ENCODE measurements at places on chromosomes 5 and 9.
A peak's percentile ranks its signal among the peaks of the same experiment; 100 is the strongest.

DNA sequence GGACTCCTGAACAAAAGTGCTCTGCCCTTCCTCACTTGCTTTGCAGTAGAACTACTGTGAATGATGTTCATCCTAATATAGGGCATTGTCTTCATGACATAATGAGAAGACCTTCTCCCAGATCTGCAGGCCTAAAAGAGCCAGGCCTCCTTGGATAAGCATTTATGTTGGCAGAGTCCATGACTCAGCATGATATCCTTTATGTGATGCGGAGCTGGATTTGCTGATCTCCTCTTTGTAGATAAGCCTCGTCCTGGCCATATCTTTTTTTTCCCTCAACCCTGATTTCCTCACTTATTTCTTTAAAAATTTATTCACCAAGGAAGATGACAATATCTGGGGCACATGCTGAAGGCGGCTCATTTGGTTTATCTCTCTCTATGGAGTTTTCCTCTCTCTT is 62.4 kb upstream of the TAS2R1 start:
- no peak for DNase-seq

GRCh38 chr5:137221943-137222342 is 277.2 kb downstream of the SPOCK1 start:
- no peak for DNase-seq

DNA sequence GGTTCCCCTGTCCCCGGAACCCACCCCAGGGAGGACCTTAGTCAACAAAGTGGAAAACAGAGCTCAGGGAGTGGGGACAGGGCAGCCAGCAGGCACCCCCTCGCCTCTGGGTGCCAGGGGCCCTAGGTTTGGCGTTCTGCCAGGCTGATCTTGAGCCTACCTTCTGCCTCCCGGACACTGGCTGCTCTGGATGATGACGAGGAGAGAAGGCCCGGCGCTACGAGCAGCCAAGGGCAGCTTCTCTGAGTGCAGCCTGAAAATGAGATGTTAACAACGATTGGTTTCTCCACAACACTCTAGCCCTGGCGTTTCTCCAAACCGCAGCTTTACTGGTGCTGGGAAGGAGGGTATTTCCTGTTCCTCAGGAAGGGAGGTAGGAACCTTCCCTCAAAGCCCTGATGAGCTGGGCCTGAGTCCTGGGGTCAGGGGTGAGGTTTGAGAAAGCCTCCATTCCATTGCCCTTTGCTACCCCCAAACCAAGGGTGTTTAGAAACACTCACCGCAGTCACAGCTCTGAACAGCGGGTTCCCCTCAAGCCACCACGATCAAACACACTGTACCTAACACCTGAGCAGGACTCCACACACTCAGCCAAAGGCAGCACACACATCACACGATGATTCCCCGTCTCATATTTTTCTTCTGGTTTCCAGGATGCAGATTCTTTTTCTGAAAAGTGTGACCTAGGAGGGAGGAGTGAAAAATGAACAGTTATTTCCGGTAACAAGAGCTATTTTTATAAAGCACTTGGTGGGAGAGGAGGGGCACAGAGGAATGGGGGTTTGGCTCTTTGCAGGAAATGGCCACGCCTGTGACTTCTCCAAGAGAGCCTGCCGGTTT is at the start of gene STING1:
TSS of gene STING1 (minus strand) at position 709 of the 840 bp plus-strand sequence. CDS start 1,054 bp downstream, outside the sequence.
- DNase-seq: peak; percentile 53

DNA sequence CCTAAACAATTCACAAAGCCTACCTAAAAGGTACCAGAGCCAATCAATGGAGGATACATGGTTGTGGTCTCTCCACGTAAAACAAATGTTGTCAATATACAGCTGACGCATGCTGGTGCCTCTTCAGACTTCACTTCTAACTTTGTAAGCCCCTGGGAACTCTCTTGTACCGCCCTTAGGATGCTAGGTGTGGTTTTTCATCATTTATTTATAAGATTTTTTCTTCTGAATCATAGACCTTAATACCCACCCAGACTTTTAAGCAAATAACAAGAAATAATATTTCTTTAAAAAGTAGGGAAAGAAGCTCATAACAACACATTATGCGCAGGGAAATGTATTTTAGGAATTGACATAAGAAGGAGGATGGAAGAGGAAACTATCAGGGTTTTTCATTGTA is 33.0 kb downstream of the SSBP2 start:
- no peak for DNase-seq

GRCh38 chr5:39399135-39400036 is 25.4 kb downstream of the DAB2 start:
- DNase-seq: no peak

GRCh38 chr5:17402289-17403121 is 95.5 kb upstream of the TAF11L2 start:
- no peak for DNase-seq

DNA sequence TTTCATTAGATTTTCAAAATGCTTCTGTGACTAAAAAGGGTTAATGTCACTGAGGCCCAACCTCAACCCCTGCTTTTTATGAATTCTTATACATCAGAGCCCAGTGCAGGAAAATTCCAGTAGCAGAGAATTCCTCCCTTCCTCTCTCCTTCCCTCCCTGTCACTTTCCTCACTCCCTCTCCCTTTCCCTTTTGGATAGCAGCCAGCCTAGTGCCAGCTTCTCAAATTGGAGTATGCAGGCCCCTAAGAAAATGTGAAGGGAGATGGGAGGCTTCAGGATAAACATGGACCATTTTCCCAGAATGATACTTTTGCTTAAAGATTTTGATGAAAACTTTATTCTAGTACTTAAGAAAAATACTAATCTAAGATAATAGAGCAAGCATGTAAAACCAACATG is 507.4 kb downstream of the KDM4C start:
- DNase-seq: no peak

GRCh38 chr9:131405858-131406537 is 12.1 kb downstream of the PRRC2B start:
- no peak for DNase-seq

GRCh38 chr9:32725066-32725860 is 58.1 kb upstream of the TMEM215 start:
- DNase-seq: no peak

GRCh38 chr5:154944716-154945115 is 3.8 kb downstream of the MRPL22 start:
- DNase-seq: no peak

GRCh38 chr5:90843443-90843842 is 284.8 kb downstream of the ADGRV1 start:
- DNase-seq: no peak

DNA sequence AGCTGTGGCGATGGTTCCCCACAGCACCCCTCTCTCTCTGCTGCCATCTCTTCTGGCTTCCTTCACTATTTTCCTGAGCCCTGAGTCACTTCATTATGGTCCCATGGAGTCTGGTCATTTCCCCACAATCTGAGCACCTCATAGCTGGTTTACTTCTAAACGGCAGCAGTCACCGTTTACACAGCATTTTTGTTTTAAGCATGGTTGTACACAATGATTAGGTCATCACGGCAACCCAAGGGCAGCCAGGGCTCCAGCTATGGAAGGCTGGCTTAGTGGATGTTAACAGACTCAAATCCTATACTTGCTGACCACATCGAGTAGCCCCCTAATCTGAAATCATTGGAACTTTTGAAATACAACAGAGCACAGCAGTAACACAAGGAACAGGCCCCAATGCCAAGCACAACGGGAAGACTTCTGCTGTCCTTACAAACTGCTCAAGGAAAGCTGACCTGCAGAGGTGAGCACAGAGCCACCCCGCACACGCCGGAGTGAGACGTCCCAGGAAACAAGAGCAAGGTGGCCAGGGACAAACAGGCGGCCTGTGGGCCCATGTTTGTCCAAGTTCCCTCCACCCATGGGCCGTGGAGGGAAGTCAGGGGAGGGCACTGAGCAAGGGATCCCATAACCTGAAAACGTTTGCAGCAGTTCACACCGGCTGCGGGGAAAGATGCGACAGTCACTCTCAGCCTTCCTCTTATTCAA is 22.9 kb downstream of the CAMSAP1 start:
- no peak for DNase-seq

All from GM13977 (cell line).